ENCODE measurements at places on chromosomes 12 and 14.

GRCh38 chr14:33668066-33668465 lies 282.8 kb downstream of the EGLN3 start:
- DNase-seq, result peak; percentile 67

- DNase-seq, result no peak
Observed at GRCh38 chr14:29317423-29317822, 550.8 kb downstream of the FOXG1 start.

DNA sequence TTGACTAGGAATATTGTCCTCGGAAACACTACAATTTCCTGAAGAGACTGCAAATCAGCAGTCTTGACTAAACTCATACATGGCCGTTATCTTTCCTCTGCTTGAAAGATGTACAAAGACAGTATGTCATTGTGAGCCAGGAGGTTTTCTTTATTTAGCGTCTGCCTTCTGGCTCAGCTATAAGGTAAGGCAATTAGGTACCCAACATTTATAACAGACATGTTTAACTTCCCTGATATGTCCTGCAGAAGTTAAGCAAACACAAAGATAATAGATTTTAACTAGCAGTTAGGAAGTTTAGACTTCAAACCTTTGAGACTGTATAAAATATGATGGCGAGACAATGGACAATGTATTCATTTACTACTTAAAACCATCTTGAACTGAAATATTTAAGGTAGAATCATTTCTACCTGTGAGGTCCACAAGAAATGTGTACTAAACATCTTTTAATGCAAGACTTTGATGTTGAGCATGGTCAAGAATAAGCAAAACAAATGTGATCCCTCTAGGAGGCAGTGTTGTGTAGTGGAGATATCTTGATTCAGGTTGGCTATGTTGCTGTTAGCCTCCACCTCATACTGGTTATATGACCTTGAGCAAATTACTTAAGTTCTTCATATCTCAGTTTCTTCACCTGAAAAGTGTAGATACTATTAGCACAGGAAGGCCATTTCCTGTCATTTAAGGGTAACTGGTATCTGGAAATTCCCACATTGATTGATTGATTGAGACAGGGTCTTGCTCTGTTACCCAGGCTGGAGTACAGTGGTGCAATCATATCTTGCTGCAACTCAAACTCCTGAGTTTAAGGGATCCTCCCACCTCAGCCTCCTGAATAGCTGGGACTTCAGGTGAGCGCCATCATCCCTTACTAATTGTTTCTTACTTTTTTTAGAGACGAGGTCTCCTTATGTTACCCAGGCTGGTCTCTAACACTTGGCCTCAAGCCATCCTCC lies 96.3 kb upstream of the EEA1 start:
- peak; percentile 54 for DNase-seq

DNA sequence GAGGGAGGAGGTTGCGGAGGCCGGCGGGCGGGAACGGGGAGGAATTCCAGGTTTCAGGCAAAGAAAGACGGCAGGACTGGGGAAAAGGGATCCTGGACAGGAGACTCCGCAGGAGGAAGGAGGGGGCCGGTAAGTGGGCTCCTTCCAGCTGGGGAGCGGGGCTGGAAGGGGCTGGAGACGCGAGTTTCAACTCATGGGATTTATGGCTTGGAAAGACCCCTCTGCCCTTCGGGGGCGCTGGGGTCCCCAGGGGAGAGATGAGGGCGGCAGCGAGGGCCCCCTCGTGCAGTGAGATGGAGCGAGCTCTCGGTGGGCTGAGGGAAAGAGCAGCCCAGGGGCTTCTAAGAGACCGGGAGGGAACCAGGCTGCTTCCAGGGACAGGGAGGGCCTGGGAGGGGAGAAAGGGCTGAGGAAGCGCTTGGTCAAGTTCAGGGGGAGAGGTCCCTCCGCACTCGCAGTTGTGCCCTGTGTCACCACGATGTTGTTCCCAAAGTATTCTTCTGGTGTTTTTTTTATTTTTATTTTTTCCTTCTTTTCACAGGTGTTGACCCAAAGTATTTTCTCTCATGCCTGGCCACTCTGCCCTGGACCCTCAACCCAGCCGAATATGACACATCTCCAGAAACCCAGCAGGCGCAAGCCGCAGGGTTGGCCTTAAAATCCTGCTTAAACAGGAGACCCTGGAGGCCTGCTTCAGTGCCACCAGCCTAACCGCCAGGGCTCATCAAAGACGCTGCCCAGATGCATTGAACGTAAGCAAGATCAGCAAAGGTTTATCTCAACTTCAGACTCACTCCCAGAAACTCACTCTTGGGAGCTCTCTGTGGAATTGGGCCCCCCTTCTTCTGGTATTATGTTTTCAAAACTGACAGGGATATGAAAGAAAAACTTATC lies 16.1 kb downstream of the TNFAIP2 start:
- no peak for DNase-seq

GRCh38 chr14:90518941-90519256 lies 122.1 kb downstream of the CALM1 start:
- DNase-seq, result peak; percentile 26

DNA sequence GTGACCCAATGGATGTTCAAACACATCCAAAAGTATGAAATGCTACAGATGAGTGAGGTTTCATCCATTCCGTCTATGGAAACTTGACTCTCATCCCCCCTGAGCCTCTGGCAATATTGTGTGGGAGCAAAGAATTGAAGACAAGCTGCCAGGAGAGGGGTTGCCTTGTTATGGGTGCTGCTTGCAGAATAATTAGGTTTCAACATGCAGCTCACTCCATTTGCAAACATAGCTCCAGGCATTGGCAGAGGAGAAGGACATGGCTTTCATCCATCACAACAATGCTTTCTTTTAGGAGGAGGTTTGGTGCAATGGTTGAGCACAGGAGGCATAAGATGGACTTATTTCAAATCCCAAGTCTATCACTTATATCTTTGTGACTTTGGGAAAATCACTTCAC lies 220.7 kb upstream of the SRRM4 start:
- DNase-seq, result no peak

- no peak for DNase-seq
Observed at GRCh38 chr12:52045794-52046199, 5.4 kb upstream of the NR4A1 start.

DNA sequence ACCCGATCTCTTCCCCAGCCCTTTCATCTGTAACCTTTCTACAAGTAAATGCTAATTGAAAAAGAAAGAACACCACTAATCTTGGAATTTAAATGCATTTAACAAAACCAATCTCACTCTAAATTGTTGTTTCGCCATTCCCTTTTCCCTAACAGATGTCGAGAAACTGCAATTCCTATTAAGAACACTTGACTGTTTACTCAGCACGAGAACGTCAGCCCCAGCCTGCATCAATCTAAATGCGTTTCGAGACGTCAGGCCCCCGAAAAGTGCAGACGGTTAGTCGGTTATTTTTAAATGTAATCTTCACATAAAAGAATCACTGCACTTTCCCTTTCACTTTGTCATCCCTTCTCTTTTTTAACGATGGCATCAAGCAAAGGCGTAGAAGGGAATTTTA lies 837.6 kb downstream of the VRK1 start:
- peak; percentile 27 for DNase-seq

DNA sequence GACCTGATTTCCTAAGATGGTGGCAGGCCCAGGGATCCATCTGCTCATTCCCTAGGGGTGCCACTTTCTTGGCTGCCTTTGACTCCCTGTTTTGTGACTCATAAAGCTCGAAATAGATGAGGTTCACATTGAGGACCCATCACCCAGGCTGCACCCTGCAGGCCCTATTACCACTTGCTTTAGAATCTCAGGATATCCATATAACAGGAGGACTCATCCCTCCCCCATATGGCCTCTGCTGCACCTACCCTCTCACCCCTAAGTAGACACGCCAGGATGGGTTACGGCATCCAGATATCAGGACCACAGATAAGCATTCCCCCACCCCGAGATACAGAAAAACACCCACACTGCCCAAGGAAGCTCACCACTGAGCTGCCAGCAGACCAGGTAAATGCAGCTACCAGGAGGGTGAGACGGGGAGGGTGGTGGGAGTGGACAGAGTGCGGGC lies 155.7 kb downstream of the DPF3 start:
- peak; percentile 44 for DNase-seq

GRCh38 chr12:94458877-94459727 lies 565 bp downstream of the CEP83 start:
- peak; percentile 34 for DNase-seq
